ENCODE measurements at places on chromosomes 12 and 14. TPM values are rescaled to one million over a fixed set of nuclear protein-coding genes. Genes with fewer than 3 reads are reported as not detected.

GRCh38 chr12:8860165-8860961, 37.9 kb downstream of the A2ML1 start:
- DNase-seq = no peak

- peak; percentile 32 for DNase-seq
These were observed 71.5 kb downstream of the EP400 start for GRCh38 chr12:132021031-132021871.

Gene TSPAN19
- not detected for total RNA-seq

GRCh38 chr12:95852133-95852532, 6.6 kb upstream of the SNRPF start:
- no peak for DNase-seq

DNA sequence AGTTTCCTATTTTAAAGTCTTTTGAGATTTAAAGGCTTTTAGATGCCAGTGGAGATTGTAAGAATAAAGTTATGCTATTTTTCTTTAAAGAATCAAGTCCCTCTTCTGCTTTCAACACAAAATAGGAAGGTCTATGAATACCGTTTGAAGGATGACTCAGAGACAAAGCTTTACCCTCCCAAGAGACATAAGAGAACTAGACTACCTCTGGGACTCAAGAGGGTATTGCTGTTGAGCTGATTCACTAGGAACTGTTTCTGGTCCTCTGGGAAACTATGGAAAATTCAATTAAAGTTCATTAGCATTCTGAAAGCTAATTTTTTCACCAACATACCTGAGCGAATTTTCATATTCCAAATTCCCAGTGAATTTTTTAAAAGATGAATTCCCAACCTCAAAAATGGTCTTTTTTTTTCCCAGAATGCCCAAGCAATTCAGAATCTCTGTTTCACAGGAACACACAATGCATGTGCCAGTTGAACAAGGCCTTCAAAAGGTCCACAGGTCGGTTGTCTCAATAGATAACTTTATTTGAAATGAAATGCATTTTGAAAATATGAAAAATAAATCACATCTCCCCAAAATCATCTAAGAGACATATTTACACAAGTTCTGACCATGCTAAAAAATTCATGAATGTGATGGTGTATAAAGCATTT, 6.5 kb downstream of the PHLDA1 start:
- DNase-seq = no peak
